ENCODE measurements at places on chromosomes 11 and 22.
A peak's percentile ranks its signal among the peaks of the same experiment; 100 is the strongest.

DNA sequence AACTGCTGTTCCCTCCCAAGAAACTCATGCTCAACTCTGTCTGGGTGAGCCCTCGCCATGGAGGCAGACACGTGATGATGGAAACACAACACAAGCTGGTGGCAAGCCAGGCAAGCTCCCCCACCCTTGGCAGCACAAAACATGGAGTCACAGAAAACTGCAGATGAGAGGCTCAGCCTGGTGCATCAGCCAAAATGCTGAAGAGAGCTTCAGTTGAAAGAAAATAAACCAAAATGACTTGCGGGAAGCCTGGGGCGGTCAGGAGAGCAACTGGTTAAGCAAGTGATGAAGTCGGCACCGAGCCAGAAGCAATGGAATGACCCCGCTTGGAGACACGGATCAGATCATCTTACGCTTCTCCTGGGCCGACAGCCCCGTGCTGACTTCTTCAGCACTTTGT, 68.3 kb downstream of the C11orf58 start:
- no peak for DNase-seq

DNA sequence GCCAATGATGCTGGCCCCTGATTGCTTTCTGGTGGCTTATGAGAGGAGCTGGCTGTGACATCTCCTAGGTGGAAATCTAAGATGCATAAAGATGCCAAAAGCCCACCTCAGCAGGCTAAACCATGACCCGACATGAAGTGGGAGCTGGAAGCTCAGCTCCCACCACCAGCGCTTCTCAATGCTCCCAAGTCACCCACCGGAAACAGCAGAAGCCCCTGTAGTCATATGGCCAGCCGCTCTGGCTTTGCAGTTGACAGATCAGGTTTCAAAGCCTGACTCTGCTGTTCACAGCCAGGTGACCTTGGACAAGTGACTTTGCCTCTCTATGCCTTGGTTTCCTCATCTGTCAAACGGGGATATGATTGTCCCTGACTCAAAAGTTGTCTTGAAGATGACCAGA, 29.1 kb upstream of the ANO1 start:
- no peak for DNase-seq

DNA sequence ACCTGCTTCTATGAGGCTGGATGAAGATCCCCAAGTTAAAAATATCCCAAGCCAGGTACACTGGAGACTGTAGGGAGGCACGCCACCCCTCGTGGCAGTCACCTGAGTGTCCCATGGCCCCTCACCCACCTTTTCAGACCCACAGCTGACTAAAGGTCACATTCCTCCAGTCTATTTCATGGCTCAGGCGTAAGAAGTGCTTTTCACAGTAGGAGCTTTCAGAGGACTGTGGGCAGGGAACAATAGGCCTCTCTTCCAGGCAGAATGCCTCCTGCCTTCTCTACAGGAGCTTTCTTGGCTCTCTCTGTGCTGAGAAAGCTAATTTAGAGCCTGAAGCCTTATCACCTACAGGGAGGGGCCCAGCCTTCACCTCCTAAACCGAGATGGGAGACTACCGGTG, 73.8 kb downstream of the C11orf58 start:
- DNase-seq: no peak

DNA sequence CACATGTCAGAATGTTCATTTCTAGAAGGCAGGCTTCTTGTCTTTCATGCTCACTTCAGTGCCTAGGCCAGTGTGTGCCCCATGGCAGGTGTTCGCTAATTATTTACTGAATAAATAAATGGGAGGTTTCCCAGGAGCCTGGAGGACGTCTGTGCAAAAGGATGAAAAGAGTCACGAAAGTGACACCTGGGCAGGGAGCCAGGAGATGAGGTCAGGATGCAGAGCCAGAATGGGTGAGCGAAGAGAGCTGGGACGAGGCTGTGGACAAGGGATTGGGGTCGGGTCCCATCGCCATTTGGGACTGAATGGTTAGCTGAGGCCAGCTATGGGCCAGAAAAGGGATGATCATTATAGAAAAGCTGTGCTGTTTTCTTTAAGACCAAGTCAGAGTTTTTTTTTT, 560.4 kb downstream of the TBC1D22A start:
- no peak for DNase-seq

DNA sequence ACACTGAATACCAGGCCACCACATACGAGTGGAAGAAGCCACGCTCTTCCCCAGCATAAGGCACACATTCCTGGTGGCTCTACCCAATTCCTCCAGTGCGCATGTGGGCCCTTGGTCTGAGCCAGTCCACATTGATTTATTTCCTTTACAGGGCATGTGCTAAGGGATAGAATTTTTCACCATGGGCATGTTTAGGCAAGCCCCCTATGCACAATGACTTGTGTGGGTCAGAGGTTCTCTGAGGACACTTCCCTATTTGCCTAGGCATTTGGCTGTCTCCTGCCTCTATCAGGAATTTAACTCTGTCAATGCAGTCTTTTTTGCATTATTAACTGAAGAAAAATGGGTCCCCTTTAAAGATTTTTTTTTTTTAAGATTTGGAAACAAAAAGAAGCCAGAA, 718.1 kb downstream of the NTM start:
- DNase-seq: no peak

DNA sequence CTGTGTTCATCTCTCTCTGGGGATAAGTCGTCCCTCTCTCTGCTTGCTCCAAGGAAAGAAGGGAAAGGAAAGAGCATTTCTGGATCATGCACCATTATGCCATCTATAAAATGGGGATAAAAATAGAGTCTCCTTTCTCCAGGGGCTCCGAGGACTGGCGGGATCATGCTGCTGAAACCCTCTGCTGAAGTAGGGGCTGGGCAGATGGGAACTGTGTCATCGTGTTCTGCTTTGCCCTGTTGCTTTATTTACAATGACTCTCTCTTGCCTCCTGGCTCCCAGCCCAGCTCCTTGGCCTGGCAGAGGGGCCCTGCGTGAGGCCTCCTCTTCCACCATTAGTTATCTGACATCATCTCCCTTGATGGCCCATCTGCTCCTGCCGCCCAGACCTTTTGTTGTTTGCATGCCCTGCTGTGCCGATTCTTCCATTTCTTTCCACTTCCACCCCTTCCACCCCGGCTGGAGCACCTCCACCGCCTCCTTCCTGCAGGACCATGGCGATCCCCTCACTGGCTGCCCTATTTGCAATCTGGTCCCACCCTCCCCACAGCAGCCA, 200.9 kb downstream of the MYO18B start:
- DNase-seq: no peak

GRCh38 chr11:105372206-105372605, 232.6 kb upstream of the CARD18 start:
- no peak for DNase-seq

GRCh38 chr11:10572533-10572932, 4.1 kb upstream of the LYVE1 start:
- DNase-seq: no peak

GRCh38 chr22:36329254-36330078, 58.3 kb downstream of the MYH9 start:
- DNase-seq: no peak

DNA sequence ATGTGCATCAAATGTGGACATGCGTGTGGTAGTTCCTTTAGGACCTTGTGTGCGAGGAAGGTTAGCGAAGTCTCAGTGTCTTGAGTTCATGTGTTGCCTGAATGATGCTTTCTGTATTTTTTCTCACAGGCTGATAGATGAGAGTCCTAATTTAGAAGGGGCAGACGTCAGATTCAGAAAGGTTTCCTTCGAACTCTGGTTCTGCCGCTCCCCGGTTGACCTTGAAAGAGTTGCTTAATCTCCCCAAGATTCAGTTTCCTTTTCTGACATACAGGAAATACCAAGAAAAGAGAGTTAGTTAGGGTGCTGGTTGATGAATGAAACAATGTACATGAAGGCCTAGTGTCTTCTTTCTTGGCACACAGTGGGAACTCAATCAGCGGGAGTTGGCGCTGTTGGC, 35.9 kb upstream of the TTC12 start:
- DNase-seq: no peak

GRCh38 chr11:94597896-94598295, 30.7 kb downstream of the PIWIL4 start:
- DNase-seq: no peak

- no peak for DNase-seq
These were observed 37.0 kb downstream of the GAB2 start for GRCh38 chr11:78380615-78381051.

GRCh38 chr11:86138958-86139357, 70.1 kb upstream of the PICALM start:
- peak; percentile 13 for DNase-seq

GRCh38 chr11:59754859-59755700, at the start of gene STX3:
TSS of gene STX3 (plus strand) at chr11:59755376. CDS start at chr11:59755606, 230 bp downstream.
- DNase-seq: peak; percentile 72

- DNase-seq: no peak
These were observed 12.3 kb downstream of the EIF4ENIF1 start for GRCh38 chr22:31477329-31477728.

DNA sequence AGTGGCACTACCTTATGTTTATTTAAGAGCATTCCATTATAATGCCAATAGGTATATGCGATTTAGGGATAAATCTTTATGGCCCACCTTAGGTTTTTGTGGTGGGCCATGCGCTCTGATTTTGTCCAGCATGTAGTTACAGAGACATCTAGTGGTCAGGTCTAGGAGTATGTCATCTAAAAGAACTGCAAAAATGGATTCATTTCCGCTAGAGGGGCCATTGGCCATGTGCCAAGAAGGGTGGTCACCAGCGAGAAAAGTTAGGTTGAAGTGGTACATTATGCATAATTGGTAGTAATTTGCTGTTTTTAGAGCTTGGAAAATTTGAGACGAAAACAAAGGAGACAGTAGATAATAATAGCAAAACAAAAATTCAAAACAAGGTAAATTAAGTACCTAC, 27.7 kb downstream of the LRRC4C start:
- no peak for DNase-seq

DNA sequence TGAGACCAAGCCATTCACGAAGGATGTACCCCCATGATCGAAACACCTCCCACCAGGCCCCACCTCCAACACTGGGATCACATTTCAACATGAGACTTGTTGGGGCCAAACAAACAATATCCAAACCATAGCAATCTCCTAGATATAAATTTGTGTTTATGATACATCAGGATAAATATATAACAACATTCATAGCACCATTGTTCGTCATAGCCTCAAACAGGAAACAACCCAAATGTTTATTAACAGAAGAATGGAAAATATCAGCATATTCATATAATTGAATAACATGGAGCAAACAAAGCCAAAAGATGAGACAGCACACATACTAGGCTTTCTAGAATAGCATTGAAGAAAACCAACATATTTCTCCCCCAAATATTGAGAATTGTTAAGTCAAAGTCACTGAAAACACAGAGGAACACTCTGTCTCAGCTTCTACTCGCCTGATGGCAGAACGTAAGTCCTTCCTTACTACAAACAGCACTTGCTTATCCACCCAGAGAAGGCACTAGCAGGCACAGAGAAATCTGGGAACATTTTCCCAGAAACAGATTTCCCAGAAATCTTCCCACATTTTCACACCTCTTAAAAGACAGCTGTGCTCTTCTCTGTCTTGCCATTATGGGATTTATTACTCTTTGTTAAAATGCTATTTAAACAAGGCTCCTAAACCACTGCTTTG, 8.1 kb upstream of the GDPD4 start:
- DNase-seq: no peak

- no peak for DNase-seq
These were observed 158.8 kb downstream of the MPPED1 start for GRCh38 chr22:43570531-43571165.

- no peak for DNase-seq
These were observed 53.7 kb downstream of the THAP12 start for GRCh38 chr11:76327202-76327601.

GRCh38 chr11:6635082-6635932, 16.1 kb upstream of the TPP1 start:
- no peak for DNase-seq

- no peak for DNase-seq
These were observed 12.9 kb downstream of the OR51B6 start for GRCh38 chr11:5364214-5364613.

GRCh38 chr11:74276581-74276980, 34.9 kb downstream of the P4HA3 start:
- no peak for DNase-seq

All from GM12892 (cell line).